ENCODE measurements at places on chromosomes 12 and 14.

GRCh38 chr12:85843606-85844310 is 7.5 kb upstream of the RASSF9 start:
- no peak for DNase-seq

- no peak for DNase-seq
Measured at GRCh38 chr12:106106892-106107291, 31.9 kb downstream of the NUAK1 start.

DNA sequence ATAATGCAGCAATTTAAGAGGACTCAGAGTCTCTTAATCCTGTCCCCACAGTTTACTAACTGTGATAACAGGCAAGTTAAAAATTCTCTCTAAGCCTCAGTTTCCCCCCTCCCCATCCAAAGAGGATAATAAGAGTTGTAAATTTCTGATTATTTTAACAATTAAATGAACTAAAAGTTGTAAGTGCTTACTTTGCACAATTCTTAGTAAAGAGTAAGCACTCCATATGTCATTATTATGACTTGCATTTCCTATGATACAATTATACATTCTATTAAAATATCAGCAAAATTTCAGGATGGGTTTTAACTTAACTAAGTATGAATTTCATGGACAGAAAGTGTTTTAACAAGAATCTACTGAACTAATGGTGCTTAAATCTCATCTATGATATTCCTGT is 80.1 kb downstream of the NELL2 start:
- no peak for DNase-seq

DNA sequence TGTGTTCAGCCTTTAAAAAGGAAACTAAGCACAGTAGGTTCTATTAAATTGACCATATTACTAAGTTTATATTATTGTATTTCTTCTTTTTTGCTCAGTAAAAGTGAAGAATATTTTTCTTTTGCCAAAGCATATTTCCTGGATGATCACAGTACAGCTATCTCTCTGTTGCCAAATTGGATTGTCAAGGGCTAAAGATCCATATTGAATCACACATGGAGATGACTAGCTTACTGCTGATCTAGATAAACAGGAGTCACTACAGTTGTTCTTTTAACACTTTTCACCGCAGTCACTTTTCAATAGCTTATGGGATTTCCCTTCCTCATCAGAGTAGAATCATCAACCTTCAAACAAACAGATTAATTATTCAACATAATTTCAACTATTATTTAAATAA is 78.6 kb downstream of the LRRC9 start:
- DNase-seq: no peak

DNA sequence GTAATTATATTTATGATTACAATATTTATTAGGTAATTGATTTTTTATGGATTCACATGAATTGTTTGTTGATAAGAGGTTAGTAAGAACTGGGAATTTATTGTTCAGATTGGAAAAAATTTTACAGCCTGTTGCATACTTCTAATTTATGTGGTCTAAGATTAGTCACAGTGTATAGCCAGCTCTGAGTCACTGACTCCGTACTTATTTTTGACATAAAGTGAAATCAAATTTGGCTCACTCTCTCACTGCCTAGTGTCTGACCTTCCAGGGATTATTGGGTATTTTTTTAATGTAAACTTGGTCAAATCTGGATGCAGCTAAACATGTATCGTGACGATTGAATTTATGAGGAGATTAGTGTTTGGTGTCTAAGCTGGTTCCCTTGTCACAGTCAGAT is 109.3 kb downstream of the PTPRQ start:
- DNase-seq: no peak

DNA sequence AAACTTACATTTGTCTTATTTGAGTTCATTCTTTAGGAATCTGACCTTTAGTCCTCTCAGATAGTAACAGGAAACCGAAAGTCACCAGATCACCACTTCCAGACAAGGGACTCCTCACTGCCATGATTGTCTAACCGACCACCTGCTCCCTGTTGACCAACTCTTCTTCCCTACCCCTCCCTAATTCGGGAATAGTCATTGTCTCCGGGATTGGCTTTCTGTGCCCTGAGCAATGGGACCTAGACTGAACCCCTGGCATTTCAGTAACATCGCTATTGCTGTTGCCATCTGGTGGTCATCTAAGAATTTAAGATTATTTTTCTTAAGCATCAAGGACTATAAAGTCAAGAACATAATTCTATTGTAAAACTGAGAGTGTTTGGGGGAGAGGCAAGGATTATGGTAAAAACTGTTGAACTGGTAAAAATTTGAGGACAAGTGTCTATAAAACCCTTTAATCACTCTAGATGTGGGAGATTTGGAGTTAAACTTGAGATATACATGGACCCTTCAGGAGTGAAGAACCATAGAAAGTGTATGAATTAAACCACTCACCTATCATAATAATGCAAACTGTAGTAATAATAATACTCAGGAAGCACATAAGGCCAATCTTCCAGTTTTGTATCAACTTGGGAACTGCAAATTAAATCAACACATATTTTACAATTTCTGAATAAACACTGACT is 6.3 kb downstream of the CLEC2A start:
- DNase-seq: peak; percentile 6

GRCh38 chr12:34625116-34625515 is 602.8 kb downstream of the ALG10 start:
- no peak for DNase-seq

- DNase-seq: no peak
Measured at GRCh38 chr14:37274652-37275051, 76.9 kb downstream of the MIPOL1 start.

DNA sequence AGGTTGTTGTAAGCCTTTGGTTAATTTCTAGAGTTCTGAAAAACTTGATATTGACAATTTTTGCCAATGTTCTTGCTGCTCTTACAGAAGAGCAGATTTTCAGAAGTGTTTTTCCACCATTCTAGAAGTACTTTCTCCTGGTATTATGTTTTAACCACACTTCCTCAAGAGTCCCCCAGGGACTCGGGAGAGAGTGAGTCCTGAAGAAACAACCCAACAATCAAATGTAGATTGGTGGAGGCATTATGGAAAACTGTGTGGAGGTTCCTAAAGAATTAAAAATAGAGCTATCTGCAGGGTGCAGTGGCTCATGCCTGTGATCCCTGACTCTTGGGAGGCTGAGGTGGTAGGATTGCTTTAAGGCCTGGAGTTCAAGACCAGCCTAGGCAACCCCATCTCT is 26.7 kb downstream of the OR10P1 start:
- no peak for DNase-seq

GRCh38 chr12:42428850-42429249 is 102.9 kb downstream of the PPHLN1 start:
- no peak for DNase-seq

DNA sequence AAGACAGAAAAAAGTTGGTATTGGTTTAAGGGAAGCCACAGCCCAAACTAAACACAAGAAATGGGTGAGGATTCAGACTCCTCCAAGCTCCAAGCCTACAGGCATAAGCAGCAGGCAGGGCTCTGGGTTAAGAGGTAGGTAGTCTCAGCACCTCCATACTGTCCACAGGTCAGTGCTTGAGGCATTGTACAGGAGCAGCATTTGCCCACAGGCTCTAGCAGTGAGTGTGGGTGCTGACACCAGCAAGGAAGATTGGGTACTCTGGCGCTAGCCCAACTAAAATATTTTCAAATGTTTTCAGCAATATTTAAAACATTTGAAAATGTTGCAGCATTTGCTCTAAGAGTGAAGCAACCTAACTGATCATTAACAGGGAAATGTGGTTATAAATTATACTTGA is 33.1 kb downstream of the FERMT2 start:
- DNase-seq: no peak

- DNase-seq: no peak
Measured at GRCh38 chr12:65184176-65184857, 14.9 kb downstream of the LEMD3 start.

- no peak for DNase-seq
Measured at GRCh38 chr14:24813089-24813815, 179.3 kb upstream of the GZMB start.

DNA sequence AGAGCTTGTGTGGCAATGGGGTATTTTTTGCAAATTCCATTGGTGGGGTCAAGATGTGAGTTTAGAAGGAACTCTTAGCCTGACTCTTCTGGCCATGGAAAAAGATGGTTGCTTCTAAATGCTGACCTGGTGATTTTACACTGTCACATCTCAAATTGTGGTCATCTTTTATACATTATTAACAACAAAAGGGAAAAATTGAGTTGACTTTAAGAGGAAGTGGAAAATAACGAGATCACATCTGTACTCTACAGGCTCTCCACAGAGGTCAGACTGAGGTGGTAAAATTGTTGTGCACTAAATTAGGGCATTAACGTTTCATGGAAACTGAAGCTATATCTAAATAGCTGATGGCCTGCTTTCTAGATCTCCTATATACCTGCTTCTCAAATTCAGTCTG is 44.7 kb downstream of the PTPN11 start:
- no peak for DNase-seq

DNA sequence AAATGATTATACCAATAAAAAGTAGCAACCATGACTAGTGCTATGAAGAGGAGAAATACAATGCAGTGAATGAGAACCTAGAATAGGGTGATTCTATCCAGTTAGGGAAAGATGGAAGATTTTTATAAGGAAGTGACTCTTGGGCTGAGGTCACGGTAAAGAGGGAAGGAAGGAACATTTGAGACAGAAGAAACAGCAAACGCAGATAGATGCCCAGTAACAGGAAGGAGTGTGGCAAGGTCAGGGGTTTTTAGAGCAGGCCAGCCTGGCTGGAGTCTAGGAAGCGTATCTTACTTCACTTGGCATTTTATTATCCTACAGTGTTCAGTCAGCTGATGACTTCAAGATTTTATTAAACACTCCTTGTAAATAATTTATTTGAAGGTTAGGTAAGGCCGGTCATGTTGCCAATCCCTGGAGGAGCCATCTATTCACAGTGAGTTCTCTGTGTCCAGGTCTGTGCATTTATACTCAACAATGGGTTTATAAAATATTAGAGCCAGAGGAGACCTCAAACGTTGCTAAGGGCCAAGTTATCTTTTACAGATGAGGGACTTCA is 170.6 kb downstream of the PRKCH start:
- no peak for DNase-seq

DNA sequence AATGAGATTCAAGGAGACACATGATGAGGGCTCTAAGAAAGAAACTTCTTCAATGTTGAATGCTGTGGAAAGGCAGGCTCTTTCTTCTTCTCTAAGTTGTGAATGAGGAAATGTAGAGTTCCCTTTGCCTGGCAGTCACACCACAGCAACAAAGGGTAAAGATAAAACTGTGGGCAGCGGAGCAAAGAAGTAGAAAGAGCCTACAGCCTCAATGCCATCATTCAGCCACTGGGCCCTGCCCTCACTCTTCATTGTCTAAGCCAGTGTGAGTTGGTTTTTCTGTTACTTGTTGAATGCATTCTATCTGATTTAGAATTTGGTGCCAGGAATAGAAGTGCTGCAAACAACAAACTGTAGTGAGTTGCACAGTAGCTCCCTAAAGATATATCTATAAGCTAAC is 12.2 kb downstream of the SDR9C7 start:
- no peak for DNase-seq

- DNase-seq: no peak
Measured at GRCh38 chr12:101885912-101886561, 8.7 kb downstream of the DRAM1 start.

- DNase-seq: no peak
Measured at GRCh38 chr14:69558774-69559173, 15.9 kb downstream of the CCDC177 start.

DNA sequence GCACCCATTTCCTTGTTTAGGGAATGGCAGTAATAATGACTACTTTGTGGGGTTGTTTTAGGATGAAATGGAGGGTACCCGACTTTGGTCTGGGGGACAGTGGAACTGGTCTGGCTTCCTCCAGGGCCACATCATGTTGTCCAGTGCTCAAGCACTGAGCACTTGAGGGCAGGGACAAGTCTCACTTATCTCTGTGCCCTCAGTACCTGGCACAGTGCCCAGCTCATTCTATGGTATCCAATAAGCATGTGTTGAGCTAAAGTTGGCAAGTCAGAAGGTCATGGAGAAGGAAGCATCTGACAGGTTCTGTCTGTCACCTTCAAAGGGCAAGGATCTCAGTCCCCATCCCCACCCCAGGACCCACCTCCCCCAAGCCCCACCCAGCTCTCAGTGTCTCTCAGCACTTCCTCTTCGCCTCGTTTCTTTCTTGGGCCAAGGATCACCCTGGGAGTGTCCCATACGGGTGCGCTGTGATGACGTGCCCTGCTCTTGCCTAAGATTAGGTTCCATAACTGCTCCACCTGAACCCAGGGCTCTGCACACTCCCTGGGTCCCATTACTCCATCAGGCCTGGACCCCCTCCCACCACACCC is 24.3 kb upstream of the TMEM106C start:
- no peak for DNase-seq

DNA sequence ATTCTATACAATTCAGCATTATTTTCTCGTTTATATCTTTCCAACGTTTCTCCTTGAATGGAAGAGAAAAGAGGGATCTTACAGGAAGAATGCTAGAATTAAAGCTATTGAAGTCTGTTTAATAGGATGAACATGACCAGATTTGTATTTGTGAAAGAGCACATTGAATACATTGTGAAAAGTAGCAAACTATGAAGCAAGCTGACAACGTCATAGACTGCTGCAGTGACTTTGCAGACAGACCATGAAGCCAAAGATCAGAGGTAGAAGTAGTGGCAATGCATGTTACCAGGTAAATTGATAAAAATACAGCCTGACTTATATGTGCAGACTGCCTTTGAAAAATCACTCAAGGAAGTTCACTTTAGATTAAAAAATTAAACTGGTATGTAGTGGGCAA is 146.1 kb downstream of the RASSF9 start:
- no peak for DNase-seq

DNA sequence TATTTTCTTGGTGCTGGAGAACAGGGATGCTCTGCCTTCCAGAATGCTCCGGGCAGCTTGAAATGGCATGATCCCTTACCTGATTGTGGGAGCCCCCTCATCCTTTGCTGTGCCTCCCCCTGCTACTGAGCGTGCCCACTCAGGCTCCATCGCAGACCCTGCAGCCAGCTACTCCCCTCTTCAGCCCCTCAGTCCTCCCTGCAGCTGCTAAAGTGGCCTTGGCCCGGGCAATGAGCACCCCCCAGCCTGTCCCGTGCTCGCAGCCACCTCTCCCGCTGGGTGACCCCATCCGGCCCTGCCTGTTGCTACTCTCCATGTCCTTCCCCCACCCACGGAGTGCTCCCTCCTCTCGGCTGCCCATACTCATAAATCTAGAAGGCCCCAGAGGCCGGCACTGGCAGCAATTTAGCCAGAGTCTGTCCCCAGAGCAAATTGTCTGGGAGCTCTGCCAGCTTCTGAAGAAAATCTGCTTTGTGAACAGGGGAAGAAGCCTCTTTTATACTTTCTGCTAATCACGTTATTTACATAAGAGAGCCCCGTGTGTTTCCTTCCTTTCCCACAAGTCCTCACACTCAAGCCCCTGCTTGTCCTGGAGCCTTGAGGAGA is 143.7 kb upstream of the FRMD6 start:
- no peak for DNase-seq

- no peak for DNase-seq
Measured at GRCh38 chr14:23375527-23376251, 1.2 kb upstream of the CMTM5 start.

- DNase-seq: no peak
Measured at GRCh38 chr12:14618983-14619382, 51.3 kb upstream of the PLBD1 start.

GRCh38 chr14:89667983-89668382 is 250.9 kb upstream of the FOXN3 start:
- no peak for DNase-seq
